Hematopoietic multipotent progenitor cell (in vitro differentiated cells): ENCODE measurements at places on chromosomes 7 and 10. TPM values are rescaled to one million over a fixed set of nuclear protein-coding genes. Genes with fewer than 3 reads are reported as not detected.

Gene MSS51
- 1.3 TPM for total RNA-seq

Gene ANKRD1
- not detected for total RNA-seq

Gene AKR1C2
- total RNA-seq = 1.3 TPM

Gene AKR1B15
- not detected for total RNA-seq

Gene SUFU
- total RNA-seq = 6.7 TPM

Gene FRMD4A
- total RNA-seq = 0.54 TPM

Gene DMBT1
- under 0.01 TPM for total RNA-seq

Gene CLCN1
- 0.54 TPM for total RNA-seq

Gene TMEM225B
- 0.54 TPM for total RNA-seq

Gene LEP
- under 0.01 TPM for total RNA-seq

Gene NACAD
- 0.27 TPM for total RNA-seq

Gene CAMK1D
- total RNA-seq = 25.6 TPM

Gene PRPS1L1
- total RNA-seq = under 0.01 TPM

Gene AOC1
- 1.1 TPM for total RNA-seq

Gene ITIH5
- under 0.01 TPM for total RNA-seq

Gene TMEM236
- under 0.01 TPM for total RNA-seq

Gene GBX1
- total RNA-seq = not detected

Gene BTBD16
- total RNA-seq = not detected

Gene MBL2
- total RNA-seq = not detected

Gene SPDYE18
- total RNA-seq = 0.54 TPM

Gene OPN1SW
- total RNA-seq = not detected

Gene OR2A1
- total RNA-seq = 0.27 TPM

Gene DRGX
- total RNA-seq = not detected

Gene TRPV5
- total RNA-seq = under 0.01 TPM

Gene DHX32
- total RNA-seq = 15.1 TPM

Gene ASCC1
- 11.0 TPM for total RNA-seq

Gene TAS2R60
- 0.27 TPM for total RNA-seq

Gene AKAP9
- 22.1 TPM for total RNA-seq

Gene CXCL12
- total RNA-seq = under 0.01 TPM

Gene FIGNL1
- 8.6 TPM for total RNA-seq

Gene MEOX2
- total RNA-seq = not detected

Gene CYP2C9
- total RNA-seq = not detected

Gene TBATA
- total RNA-seq = not detected

Gene GDF2
- total RNA-seq = not detected

Gene FANK1
- total RNA-seq = 1.6 TPM

Gene SLC26A3
- total RNA-seq = not detected

Gene CYP3A4
- total RNA-seq = not detected

Gene NRP1
- total RNA-seq = under 0.01 TPM

Gene UBE3C
- 24.8 TPM for total RNA-seq

Gene DKK1
- 0.27 TPM for total RNA-seq
